HCT116 (cell line): ENCODE measurements at places on chromosomes 7 and 10.

DNA sequence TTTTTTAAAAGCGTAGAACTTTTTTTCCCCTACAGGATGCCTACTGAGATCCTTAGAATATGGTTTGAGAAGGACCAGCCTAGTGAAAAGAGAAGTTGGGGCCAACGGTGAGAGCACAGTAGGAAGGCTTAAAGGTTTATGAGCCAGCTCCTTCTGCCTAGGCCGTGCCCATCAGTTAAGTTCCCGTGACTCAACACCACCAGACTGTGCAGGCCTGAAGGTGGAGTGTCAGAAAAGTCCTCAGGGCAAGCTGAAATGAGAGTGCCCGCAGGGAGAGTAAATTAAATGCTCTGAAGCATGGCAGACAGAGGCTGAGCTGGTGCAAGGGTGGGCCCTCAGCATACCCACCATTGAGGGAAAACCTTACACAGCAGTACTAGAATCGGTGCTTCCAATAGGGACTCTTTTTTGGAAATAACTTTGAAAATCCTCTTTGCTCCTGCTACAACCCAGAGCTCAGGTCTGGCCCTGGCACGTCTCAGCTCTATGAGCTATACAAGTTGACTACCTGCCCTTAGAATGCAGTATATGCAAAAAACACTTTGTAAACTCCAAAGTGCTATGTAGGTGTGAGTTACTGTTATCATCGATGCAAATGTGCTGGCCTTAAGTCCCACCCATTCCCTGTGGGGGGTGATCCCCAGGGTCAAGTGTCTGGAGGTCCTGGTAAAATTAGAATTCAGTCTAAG lies 15.2 kb upstream of the C10orf67 start:
- DNase-seq: no peak

GRCh38 chr7:130733931-130734814 lies at the start of gene KLF14:
Gene KLF14 (minus strand): TSS chr7:130734207. CDS start chr7:130734033, 174 bp downstream.
- peak; percentile 10 for DNase-seq

GRCh38 chr7:128961030-128961659 lies 23.4 kb downstream of the IRF5 start:
- no peak for DNase-seq

GRCh38 chr10:127976286-127976685 lies 69.4 kb downstream of the PTPRE start:
- no peak for DNase-seq

GRCh38 chr7:18828994-18829857 lies 288.2 kb downstream of the TWIST1 start:
- DNase-seq: no peak
